Stromal cell of bone marrow (primary cell): ENCODE measurements at places on chromosomes 4 and X.
A peak's percentile ranks its signal among the peaks of the same experiment; 100 is the strongest.

- no peak for DNase-seq
These were observed 65.1 kb upstream of the CCDC160 start for GRCh38 chrX:134171661-134172587.

DNA sequence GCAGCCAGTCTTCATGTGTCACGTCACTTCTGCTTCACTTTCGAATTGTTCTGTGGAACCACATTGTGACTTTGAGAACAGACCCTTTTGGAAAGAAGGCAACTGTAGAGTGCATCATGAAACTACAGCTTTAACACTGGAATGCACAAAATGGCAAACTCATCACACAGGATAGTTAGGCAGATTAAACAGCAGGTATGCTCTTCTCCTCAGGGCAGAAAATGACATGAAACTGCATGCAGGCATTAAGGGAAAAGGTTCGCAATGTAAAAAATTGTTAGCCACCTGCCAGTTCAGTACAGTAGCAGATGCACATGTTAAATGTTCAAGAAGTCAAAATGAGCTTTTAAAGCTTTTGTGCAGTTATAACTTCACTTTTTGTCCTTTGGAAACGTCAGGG is 864.6 kb upstream of the IGFBP7 start:
- no peak for DNase-seq

- no peak for DNase-seq
These were observed 84.5 kb downstream of the AASDH start for GRCh38 chr4:56302760-56303159.

DNA sequence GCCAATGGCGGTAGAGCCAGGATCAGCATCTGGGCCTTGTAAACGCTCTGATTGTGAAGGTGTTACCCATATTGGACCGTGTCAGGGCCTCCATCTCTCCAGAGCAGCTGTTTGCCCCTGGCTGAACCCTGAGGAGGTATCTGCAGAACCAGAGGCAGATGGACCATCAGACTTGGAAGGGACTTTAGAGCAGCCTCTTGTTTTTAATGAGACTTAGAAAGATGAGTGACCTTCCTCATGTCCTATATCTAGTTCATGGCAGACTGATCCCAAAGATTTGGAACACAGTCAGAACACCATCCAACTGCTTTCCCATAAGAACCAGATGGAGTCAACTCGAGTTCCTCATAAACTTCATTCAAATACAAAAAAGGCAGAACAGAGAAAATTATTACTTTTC is 135.1 kb upstream of the MSX1 start:
- DNase-seq = no peak

DNA sequence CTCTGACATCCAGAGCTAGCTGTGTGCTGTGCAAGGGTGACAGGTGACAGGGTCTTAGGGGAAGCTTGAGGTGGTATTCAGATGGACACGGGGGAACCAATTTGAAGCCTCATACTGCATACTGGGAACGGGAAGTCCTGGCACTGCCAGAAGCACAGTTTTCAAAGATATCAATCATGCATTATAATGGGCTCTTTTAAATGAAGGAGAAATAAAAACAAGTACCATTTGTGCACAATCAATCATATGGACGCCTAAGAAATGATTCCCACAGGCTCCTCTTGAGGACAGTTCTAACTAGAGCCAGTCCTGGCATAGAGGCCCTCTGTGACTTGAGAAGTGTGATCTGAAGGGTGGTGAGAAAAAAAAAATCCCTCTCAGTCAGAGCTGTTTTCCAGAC is 50.9 kb downstream of the TSC22D3 start:
- no peak for DNase-seq

- DNase-seq = no peak
These were observed 144.2 kb downstream of the CBR4 start for GRCh38 chr4:168865854-168866253.

DNA sequence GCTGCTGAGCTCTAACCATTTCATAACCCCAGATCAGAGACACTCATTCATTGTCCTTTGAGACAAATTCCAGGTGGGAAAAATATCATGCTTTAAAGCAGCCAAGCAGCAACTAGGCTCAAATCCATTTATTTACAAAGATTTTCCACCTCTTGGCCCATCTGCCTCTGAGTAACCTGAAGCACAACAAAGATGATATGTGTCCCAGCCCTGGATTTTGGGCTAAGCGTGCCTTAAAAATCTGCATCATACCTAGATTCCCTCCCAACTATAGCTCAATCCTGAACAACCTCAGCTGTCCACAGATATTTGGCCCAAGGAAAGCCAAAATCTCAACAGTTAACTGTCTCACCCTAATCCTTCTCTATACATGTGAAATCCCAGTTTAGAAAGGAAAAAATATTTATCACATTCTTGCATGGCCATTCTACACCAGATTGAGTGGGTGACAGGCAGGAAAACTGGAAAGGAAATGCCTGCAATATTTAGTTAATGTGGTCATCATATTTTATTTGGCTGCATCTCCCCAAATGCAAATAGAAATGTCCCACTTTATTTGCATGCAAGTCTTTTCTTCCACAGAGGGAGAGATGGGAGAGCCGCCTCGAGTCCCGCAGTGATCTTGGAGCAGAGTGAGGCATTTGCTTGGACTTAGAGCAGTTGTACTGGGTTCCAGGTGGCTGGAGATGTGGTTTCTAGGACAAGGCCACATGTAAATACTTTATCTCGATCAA is 146.4 kb upstream of the EOLA2 start:
- peak; percentile 48 for DNase-seq

DNA sequence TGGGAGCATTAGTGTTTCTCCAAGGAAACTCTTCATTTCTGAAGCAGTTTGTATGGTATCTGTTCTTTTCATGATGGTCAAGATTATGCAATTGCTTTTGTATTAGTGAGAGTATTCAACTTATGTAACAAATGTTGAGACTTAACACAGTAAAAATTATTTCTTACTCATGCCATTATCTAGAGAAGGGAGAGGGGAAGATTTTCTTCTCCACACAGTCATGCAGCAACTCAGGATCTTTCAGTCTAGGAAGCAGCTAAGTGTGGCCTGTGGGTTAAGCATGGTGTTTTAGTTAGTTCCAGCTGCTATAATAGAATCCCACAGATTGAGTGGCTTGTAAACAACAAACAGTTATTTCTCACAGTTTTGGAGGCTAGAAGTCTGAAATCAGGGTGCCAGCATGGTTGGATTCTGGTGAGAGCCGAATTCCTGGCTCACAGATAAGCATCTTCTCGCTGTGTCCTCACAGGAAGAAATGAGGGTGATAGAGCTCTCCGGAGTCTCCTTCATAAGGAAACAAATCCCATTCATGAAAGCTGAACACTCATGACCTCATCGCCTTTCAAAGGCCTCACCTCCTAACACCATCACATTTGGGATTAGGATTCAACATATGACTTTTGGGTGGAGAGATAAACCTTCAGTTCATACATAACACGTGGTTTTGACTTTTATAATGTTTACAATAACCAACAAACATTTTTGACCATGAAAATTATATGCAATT is 101.2 kb downstream of the FRMPD4 start:
- peak; percentile 6 for DNase-seq

GRCh38 chr4:1640190-1640589 is 43.9 kb downstream of the FAM53A start:
- DNase-seq = no peak

- DNase-seq = no peak
These were observed 1100.9 kb downstream of the RPA4 start for GRCh38 chrX:97984641-97985040.

DNA sequence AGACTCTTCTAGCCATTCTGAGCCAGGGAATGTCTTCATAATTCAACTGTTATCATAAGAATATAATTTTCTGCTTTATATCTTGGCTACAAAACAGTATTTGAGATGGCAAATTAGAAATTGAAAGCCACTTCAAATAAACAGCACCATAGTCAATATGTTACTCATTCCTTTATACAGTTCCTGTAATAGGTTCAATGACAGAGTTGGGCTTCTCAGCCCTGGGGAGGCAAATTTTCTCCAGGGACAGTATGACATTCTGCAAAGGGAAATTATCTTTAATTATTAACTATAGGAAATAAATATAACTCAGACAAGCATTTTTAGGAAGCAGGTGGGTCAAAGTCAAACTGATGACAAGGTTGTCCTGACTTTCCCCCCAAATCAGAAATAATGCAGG is 71.9 kb upstream of the RPS6KA6 start:
- DNase-seq = no peak

DNA sequence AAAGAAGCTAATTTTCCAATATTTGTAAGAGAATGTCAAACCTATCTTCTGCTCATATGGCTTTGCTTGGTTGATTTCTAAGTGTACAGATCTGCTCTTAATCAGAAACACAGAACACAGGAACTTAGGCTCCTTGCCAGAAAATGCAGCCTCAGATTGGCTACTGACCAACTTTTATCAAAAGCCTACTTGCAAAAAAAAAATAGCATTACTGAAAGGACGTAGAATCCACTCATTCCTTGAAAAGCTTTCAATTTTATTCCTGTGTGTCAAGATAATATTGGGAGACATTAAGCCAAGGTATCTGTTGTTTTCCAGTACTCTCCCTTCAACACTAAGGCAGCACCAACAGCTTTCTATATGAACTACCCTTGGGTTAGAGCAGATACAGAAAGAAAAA is 127.6 kb upstream of the INTU start:
- DNase-seq = peak; percentile 36

- peak; percentile 5 for DNase-seq
These were observed 833.9 kb upstream of the PRKX start for GRCh38 chrX:4547213-4547836.

DNA sequence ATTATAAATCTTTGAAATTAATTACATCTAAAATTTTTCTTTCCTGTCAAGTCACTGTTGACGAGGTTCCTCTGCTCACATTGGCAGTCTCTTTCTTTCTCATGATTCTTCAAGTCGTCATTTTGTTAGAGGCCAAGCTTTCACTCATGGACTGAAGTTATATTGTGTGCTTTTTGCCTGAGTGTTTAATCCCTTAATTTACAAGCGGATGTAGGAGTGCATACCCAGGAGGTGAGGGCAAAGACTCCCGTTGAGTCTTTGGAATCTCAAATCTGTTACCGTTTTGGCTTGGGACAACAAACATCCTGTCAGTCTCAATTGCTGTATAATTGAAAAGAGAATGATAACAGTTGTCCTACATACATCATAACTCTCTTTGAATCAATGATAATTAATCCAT is 345.0 kb downstream of the TRIML1 start:
- no peak for DNase-seq
